ENCODE measurements at places on chromosomes 4 and X.

DNA sequence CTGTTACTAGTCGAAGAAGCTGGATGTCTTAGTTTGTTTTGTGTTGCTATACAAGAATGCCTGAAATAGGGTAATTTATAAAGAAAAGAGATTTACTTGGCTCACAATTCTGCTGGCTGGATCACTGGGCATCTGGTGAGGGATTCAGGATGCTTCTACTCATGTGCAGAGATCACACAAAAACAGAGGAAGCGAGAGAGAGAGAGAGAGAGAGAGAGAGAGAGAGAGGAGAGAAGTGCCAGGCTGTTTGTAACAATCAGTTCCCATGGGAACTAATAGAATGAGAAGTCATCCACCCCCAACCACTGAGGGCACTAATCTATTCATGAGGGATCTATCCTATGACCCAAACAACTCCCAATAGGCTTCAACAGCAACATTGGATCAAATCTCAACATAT lies 66.2 kb upstream of the FAM9A start:
- DNase-seq = no peak

- DNase-seq = no peak
Observed at GRCh38 chr4:104519588-104519987, 24.9 kb upstream of the CXXC4 start.

DNA sequence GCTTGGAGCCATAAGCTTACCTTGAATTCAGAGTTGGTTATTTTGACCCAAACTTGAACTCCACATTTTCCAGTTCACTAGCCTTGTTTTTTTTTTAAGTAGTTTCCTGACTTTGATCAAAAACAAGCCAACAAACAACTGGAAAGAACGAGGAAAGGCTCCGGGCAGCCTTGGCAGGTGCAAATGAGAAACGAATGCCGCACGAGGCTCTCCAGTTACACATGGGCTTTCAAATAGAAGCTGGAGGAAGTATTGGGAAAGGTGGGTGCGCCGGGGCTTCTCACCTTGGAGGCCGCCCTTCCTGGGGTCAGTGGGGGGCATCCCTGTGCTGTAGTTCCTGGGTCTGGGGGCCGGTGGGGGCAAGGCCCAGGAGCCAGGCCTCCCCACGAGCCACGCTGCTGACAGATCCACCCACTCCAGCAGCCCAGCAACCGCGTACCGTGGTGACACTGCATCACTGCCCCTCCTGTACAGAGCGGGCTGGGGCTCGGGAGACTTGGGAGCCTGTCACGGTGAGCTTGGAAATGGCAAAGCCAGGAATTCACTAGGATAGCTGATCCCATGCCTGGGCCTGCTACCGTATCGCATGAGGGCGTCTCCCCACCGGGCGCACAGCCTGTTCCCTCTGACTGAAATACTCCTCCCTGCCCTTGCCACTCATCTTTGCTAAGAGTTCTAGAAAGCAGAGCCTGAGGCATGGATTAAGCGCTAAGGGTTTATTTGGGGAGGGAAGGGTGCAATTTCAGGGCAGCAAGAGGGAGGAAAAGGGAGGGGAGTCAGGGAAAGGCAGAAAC lies 50.9 kb upstream of the ADRA2C start:
- no peak for DNase-seq

GRCh38 chrX:71953391-71953790 lies 42.7 kb downstream of the NHSL2 start:
- DNase-seq = no peak

- no peak for DNase-seq
Observed at GRCh38 chrX:42025861-42026260, 102.5 kb upstream of the CASK start.

- DNase-seq = no peak
Observed at GRCh38 chr4:44674471-44674870, 3.7 kb upstream of the GUF1 start.

DNA sequence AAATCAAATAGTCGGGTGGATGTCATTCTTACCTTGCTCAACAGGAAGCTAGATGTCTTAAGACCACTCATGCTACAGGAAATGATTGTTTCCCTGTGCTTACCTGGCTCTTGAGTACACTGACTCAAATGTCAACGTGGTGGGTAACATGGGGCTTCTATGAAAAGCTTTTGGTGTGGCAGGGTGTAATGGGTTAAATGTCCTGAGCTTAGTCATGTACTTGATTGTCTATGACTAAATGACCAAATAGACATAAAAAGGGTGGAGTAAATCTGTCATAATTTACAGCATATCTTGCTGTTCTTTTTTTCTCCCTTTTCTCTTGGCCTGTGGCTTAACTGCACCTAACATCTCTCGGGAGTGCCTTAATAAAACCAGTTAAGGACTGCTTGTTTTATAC lies 44.9 kb downstream of the CCNG2 start:
- DNase-seq = no peak

DNA sequence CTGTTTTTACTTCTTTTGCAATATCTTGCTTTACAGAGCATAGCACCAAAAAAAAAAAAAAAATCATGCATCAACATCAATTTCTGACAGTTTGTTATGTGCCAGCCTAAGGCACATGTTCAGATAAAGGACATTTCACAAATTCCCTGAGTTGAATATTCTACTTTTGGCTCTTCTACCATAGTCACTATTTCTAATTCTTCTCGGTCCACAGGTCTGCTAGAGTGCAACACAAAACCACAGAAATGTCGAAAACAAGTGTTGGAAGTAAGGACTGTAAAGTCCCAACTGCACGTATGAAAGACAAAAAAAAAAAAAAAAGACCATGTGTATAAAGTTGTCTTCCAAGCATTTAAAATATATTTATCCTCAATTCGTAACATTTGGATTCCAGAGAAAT lies 494.2 kb upstream of the INTU start:
- DNase-seq = no peak

GRCh38 chr4:75908555-75908954 lies 6.3 kb upstream of the PPEF2 start:
- no peak for DNase-seq

DNA sequence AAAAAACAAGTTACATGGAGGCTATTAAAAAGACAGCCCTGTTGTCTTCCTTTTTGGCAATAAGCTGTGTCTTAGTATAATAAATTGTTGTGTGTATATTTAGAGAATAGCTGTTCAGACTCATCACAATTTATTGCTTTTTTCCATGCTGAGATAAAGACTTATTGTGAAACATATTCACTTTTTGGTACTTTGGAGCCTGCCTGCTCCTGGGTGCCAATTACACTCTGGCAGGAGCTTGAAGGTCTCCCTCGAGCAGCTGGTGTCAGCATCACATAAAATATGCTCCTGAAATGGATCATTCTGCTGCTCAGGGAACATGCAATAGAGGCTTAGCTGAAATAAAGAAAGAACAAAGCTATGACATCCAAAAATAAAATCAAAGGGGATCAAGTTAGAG lies 211.6 kb upstream of the DKK2 start:
- no peak for DNase-seq

GRCh38 chrX:12954981-12955380 lies 19.9 kb upstream of the TMSB4X start:
- DNase-seq = no peak

GRCh38 chr4:155774033-155774432 lies 15.2 kb downstream of the GUCY1B1 start:
- DNase-seq = no peak

GRCh38 chr4:79864500-79865200 lies 208.4 kb downstream of the ANTXR2 start:
- DNase-seq = no peak

DNA sequence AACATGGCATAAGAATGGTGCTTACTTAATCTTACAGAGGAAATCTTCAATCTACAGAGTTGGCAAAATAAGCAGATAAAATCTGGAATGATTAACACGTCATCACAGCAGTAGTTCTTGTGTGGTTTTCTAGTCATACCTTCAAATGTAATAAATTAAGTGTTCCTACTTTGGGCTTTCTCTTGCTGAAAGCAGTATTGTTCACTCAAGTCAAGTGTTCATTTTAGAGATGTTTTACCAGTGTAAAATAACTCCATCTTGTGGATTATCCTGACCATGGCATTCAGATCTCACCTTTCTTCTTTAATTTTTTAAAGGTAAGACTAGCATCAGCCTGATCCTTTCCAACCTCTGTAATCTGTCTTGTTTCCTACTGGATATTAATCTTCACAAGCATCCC lies 72.9 kb downstream of the ADAMTS3 start:
- no peak for DNase-seq

- no peak for DNase-seq
Observed at GRCh38 chr4:8185295-8185694, 13.8 kb upstream of the SH3TC1 start.

DNA sequence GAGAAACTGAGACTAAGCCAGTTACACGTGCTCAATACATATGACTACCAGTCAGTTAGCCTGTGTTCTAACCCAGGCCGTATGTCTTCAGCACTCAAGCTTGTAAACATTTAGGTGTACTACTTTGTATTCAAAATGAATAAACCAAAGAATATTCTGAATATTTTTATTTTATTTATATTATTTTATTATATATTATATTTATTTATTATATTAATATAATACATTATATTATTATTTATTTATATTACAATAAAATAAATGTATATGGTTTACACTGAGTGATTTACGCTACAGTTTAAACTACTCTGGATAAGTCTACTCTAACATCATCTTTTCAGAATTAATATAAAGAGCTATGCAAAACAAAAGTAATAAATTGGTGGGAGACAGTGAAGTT lies 691.5 kb downstream of the CENPC start:
- DNase-seq = no peak

DNA sequence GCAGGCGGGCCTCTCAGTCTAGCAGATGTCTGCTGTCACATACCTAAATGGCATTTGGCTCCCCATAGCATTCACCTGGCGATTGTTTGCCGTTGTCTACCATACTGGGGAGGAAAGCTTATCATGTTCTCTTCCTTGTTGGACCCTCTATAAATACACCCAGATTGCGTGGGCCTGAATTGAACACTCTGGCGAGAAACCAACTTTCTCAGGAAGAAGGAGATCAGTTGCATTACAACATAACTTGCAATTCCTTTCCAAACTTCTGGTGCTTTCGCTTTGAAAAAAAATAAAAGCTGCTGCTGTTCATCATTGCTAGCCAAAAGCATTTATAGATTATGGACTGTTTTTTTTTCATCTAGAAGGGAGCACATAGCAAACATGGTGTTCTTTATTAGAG lies 230.0 kb upstream of the GPC4 start:
- no peak for DNase-seq

- no peak for DNase-seq
Observed at GRCh38 chrX:1524874-1525582, 12.0 kb downstream of the P2RY8 start.

DNA sequence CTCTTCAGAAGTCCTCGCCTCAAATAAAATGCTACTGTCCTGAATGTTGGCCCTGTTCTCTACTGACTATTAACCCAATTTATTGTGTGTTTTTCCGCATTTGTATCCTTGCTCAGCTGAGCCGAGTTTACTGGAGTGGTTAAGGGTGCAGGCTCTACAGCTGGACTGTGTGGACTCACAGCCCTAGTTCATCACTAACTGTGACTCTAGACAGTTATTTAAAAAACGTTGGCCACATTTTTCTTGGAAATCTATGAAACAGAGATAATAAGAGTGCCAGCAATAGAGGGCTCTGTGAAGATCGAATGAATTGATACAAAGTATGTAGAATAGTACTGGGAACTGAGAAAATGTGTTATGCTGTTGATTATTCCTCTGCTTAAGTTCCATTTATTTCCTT lies 2.9 kb upstream of the GUF1 start:
- no peak for DNase-seq

DNA sequence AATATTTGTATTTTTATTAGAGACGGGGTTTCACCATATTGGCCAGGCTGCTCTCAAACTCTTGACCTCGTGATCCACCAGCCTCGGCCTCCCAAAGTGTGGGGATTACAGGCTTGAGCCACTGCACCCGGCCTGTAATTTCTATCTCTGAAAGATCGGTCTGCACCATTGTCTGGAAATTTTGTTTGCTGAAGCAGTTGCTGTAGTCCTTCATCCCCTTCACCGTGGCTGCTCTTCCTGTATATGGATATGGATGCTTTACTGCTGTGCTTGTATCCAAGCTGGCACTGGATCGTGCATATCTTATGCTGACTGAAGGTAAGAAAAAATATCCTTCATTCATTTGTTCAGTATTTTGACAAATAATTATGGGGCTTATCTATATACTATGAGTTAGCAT lies 338.4 kb upstream of the GNPDA2 start:
- no peak for DNase-seq

DNA sequence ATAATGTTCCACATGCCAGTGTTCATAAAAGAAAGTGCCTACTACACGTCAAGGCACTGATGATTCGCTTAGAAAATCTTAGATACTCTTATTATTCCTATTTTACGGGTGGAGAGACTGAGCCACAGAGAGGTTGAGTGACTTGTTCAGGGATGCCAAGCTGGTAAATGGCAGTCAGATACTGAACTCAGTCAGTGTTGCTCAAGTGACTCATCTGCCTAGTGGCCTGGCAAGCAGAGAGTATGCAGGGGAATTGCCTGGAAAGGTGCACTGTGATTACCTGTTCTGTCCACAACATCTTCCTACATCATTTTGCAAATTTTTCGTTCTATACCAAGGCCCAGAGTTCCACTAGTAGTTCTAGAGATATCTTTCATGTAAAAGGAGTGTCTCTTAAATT lies 68.4 kb downstream of the RAPGEF2 start:
- no peak for DNase-seq

- no peak for DNase-seq
Observed at GRCh38 chr4:78069859-78070258, 12.7 kb downstream of the FRAS1 start.

DNA sequence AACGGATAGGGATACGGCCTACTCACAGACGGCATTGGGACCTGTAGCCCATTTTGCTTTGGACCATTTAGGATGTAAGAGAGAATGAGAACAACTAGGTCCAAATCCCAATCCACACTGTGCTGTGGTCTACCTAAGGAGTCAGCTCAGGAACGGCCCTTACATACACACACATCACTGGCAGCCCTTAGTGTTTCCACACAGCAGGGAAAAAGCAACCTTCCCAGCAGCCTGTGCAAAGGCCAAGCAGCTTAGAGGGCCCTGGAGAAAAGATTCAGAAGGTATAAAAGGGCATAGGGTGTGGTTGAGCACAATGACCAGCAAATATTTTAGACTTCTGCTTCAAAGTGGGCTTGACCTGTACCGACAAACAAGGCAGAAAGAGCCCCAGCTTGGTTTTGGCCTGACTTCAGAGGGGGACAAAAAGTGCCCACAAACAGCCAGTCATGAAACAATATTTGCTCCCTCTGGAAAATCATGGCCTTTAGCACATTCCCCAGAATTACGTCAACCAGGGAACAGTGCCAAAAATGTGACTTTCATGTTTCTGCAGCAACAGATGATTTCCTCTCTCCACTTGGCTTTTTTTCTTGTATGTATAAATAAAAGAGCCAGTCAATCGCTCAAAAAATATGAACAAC lies 359.5 kb upstream of the FGF16 start:
- no peak for DNase-seq

Data from NCI-H2081 treated with DMSO at 0.1 percent for 48 hours (cell line).